Upper lobe of left lung (tissue), 6 donors: ENCODE measurements at places on chromosomes 1 and 21. TPM values are rescaled to one million over a fixed set of nuclear protein-coding genes. Genes with fewer than 3 reads are reported as not detected.

The DENND1B gene
- 14.9 TPM for total RNA-seq

The KRTAP19-3 gene
- not detected for total RNA-seq

The SELENOF gene
- total RNA-seq = 23.0 TPM

The NHLH1 gene
- not detected for total RNA-seq

The ADAM30 gene
- total RNA-seq = not detected

The PRELP gene
- total RNA-seq = 30.4 TPM

The DAB1 gene
- 0.15 TPM for total RNA-seq

The ACBD6 gene
- total RNA-seq = 72.3 TPM

The TMEM82 gene
- not detected for total RNA-seq

The SH2D1B gene
- 1.1 TPM for total RNA-seq

The OLFML2B gene
- 5.2 TPM for total RNA-seq

The LEFTY1 gene
- total RNA-seq = 0.47 TPM

DNA sequence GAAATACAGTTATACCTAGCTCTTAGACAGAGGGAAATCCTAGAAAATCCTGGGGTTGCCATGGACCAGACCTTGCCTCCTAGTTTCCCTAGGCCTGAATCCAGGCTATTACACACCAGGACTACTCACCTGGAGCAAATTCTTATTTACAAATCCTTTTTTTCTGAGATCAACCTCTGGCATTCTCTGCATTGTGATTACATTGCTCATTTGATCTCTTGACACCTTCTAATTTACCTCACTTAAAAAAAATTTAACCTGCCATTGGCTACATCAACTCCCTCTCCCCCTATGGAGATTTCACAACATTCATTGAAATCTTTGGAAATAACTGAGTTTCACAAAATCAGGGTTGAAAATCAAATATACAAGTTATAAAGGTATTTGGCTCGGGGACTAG, 2.9 kb upstream of the C1orf105 start:
- H3K4me1 ChIP-seq = no peaks in the 10 kb centered on the region
- no peak overlapping the region for H3K27ac ChIP-seq
- H3K4me3 ChIP-seq = no peak overlapping the region
- H3K36me3 ChIP-seq = no peaks in the 10 kb centered on the region
- no peaks in the 10 kb centered on the region for H3K27me3 ChIP-seq
- DNase-seq = no peak

GRCh38 chr21:34869545-34869944, 179.6 kb downstream of the RUNX1 start:
- peak overlapping the region; percentile 67 for H3K27ac ChIP-seq
- H3K4me1 ChIP-seq = peaks cover 46% of the 10 kb centered on the region
- DNase-seq = no peak
- H3K4me3 ChIP-seq = no peak overlapping the region

DNA sequence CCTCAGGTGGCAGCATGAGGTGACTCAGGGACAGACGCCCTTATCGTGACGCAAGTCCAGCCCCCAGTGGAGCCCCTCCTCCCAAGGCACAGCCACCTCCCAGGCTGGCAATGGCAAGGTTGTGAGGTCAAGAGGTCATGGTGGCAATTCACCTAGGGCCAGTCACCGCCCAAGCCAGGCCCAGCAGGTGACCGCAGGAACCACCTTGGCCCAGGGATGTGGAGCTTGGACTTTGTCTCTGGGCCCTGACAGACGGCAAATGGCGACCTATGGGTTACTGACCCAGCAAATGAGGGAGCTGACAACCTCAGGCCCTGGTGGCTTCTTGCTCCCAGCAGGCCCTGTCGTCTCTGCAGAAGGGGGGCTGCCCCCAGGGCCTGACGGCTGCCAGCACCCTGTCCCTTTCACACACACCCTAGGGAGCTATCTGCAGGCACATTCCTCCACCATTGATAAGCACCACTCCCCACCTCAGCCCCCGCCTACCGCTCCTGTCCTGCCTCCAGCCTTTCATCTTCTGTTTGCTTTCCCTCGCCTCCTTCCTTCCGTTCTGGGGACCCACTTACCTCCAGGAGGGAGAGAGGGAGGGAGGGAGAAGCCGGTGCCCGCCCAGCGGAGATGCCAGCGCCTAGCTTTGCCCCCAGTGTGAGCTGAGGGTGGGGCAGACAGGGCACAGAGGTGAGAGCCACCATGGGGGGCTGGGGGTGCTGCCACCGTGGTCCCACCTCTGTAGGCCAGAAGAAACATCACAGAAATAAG, 12.1 kb downstream of the EPHA2 start:
- peak overlapping the region; percentile 88 for H3K27ac ChIP-seq

DNA sequence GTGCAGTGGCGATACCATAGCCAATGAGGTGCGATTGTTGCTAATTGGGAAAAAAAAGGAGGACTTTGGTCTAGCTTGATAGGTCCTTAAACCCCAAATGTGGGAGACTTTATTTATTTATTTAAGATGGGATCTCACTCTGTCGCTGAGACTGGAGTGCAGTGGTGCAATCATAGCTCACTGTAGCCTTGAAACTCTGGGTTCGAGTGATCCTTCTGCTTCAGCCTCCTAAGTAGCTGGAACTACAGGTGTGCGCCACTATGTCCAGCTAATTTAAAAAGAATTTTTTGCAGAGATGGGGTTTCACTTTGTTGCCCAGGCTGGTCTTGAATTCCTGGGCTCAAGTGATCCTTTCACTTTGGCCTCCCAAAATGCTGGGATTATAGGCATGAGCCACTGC, 24.0 kb upstream of the SRSF10 start:
- DNase-seq = no peak
- H3K4me3 ChIP-seq = no peak overlapping the region
- H3K4me1 ChIP-seq = no peaks in the 10 kb centered on the region
- H3K36me3 ChIP-seq = no peaks in the 10 kb centered on the region
- no peaks in the 10 kb centered on the region for H3K27me3 ChIP-seq

DNA sequence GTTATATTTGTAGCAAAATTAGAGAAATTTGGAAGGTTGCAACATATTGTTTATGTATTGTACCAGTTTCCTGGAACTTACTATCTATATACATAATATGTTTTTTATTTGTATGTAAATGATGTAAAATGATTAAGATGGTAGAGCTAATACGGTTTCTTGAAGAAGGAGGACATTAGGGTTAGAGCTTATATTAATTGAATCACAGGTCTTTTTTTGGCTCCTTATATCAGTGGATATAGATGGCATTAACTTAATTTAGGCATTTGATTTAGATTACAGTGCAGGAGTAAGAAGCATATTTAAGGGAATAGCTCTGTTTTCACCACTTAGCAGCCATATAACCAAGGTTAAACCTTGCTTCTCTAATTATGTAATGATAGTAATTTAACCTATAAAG, 357.7 kb downstream of the USP25 start:
- no peak overlapping the region for H3K27ac ChIP-seq
- DNase-seq = no peak
- H3K27me3 ChIP-seq = no peaks in the 10 kb centered on the region
- H3K4me3 ChIP-seq = no peak overlapping the region
- no peaks in the 10 kb centered on the region for H3K4me1 ChIP-seq

GRCh38 chr1:18373882-18374493, 106.7 kb upstream of the KLHDC7A start:
- peak; percentile 36 for DNase-seq
- no peaks in the 10 kb centered on the region for H3K4me1 ChIP-seq
- no peak overlapping the region for H3K4me3 ChIP-seq
- no peaks in the 10 kb centered on the region for H3K36me3 ChIP-seq
- H3K27me3 ChIP-seq = no peaks in the 10 kb centered on the region

DNA sequence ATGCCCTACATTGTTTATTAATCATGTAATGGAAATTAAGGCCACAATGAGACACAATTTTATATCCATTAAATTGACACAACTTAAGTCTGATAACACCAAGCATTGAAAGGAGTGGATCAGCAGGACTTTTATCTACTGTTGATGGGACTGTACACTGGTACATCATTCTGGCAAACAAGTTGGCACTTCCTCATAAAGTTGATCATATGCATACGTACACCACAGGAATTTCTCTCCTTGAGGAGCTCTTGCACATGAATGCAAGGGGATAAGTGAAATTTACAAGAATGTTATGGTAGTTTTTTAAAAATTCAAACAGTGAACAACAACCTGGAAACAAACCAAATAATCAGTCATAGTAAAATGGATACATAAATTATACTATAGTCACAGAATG, 20.1 kb downstream of the RAVER2 start:
- no peak overlapping the region for H3K4me3 ChIP-seq

- no peaks in the 10 kb centered on the region for H3K27me3 ChIP-seq
- peak; percentile 65 for DNase-seq
Observed at GRCh38 chr1:23727362-23727811, 15.9 kb upstream of the ELOA start.

DNA sequence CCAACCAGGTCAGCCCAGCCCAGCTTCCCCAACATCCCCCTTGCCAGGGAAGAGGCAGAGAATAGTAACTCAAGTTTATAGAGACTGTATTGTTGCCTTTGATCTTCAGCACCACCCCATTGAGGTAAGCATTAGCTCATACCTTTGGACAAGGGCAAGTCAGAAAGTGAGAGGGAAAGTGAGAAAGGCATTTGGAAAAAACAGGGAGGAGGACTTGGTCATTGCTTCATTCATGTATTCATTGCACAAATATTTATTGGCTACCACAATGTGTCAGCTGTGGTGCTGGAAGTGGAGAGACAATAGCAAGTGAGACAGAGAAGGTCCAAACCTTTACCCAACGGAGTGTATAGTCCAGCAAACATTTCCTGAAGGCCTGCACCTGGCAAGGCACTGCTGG, 561.2 kb downstream of the KIF26B start:
- no peaks in the 10 kb centered on the region for H3K36me3 ChIP-seq
- H3K27me3 ChIP-seq = no peaks in the 10 kb centered on the region
- H3K27ac ChIP-seq = no peak overlapping the region
- no peak overlapping the region for H3K4me3 ChIP-seq
